ENCODE measurements at places on chromosomes 6 and 20.

- DNase-seq: no peak
Measured at GRCh38 chr6:110296241-110297025, 61.7 kb downstream of the METTL24 start.

DNA sequence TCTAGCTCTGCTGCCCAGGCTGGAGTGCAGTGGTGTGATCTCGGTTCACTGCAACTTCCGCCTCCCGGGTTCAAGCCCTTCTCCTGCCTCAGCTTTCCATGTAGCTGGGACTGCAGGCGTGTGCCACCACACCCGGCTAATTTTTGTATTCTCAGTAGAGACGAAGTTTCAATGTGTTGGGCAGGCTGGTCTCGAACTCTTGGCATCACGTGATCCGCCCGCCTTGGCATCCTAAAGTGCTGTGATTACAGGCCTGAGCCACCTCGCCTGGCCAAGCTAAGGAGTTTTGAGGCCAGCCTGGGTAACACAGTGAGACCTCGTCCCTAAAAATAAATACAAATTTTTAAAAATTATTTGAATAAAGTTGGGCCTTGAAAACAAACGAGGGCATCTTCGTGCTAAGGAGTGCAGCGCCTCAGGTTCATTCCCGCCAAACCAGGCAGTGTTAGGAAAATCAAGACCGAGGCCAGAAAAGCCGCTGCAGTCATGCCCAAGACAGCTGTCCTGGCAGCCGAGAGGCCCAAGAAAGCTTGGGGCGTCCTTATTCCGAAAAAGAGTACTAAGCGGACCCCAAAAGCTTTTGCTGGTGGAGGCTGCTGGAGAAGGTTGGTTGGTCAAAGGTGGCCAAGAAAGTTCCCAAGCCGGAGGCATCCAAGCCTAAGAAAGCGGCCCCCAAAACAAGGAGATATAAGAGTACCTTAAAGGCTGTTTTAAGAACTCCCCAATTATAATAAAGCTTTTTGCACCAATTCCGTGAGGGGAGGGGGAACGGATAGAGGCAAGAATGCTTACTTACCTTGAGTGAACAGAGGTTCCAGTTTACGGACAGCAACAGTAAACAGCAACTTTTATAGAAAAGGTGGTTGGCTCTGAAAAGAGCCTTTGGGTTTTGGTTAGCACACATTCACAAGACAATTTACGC lies 109.0 kb downstream of the HFE start:
- DNase-seq: no peak

- DNase-seq: no peak
Measured at GRCh38 chr6:11947575-11947974, 64.5 kb upstream of the HIVEP1 start.

- DNase-seq: no peak
Measured at GRCh38 chr20:32488066-32488838, 96.9 kb downstream of the NOL4L start.

DNA sequence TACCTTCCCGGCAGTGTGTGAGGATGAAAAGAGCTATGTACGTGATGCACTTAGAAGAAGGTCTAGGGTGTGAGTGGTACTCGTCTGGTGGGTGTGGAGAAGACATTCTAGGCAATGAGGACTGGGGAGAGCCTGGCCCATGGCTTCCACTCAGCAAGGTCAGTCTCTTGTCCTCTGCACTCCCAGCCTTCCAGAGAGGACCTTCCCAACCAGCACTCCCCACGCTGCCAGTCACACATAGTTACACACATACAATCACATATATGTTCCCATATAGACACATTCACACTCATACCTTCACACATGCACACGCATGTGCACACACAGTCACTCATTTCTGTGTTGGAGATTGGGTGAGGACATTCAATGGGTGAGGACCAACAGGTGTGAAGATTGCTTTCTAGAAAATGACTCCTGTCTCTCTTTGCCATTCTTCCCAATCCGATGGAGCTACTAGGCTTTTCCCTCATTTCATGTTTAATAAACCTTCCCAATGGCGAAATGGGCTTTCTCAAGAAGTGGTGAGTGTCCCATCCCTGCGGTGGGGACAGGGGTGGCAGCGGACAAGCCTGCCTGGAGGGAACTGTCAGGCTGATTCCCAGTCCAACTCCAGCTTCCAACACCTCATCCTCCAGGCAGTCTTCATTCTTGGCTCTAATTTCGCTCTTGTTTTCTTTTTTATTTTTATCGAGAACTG lies 30.4 kb downstream of the SRSF3 start:
- no peak for DNase-seq

GRCh38 chr20:48339190-48339985 lies 488.4 kb downstream of the PREX1 start:
- no peak for DNase-seq

DNA sequence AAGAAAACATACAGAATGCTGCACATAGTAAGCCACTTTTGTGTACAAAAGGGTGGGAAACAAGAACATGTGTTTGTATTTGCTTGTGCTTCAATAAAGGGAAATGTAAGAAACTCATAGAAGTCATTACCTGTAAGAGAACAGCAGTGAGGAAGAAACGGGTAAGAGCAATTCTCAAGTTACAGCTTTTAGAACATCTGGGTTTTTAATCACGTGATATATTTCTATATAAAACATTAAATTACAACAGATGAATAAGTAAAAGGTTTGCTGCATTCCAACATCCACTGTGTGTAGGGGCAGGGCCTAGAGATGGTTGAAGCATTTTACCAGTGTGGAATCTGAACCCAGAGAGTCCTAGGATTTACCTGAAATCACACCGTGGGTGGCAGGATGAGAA lies 36.6 kb upstream of the FAM50B start:
- DNase-seq: no peak

GRCh38 chr20:33871362-33871761 lies 60.2 kb downstream of the CHMP4B start:
- DNase-seq: no peak

- peak; percentile 34 for DNase-seq
Measured at GRCh38 chr6:157635388-157636244, 187.4 kb upstream of the SNX9 start.

DNA sequence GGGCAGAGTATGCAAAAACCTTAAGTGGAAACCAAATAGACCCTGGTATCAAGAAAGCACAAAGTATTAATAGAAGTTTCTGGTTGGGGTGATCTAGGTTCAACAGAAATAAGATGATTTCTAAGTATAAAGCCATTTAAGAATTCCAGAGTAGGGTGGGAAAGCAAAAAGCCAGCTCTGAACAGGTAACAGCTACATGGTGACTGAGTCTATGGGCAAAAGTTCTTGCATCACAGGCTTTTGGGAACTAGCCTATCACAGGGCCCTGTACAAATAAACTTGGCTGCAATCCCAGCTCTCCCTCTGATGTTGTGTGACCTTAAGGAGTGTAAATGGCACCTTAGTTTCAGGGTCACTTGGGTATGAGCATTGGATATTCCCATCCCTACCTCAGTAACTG lies 5.5 kb downstream of the TCF19 start:
- DNase-seq: no peak

GRCh38 chr6:156098839-156099238 lies 643.2 kb upstream of the NOX3 start:
- no peak for DNase-seq

GRCh38 chr6:33424855-33425667 lies 5.2 kb downstream of the SYNGAP1 start:
- no peak for DNase-seq

GRCh38 chr20:917416-917815 lies 1.3 kb upstream of the ANGPT4 start:
- DNase-seq: no peak

DNA sequence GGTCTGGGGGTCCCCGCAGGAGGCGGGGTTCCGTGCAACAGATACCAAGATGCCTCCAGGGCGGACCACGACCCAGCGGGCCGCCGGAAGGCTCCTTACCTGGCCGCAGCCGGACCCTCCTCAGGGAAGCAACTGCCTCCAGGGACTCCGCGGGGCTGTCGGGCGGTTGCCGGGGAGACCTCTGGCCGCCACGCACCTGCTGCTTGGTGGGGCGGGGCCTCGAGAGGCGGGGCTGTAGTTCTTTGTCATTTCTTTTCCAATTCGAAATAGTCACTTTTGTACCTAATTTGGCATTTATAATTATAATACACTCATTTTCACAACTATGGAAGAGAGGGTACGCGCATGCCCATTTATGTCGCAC lies 647 bp downstream of the AK9 start:
- DNase-seq: peak; percentile 69

DNA sequence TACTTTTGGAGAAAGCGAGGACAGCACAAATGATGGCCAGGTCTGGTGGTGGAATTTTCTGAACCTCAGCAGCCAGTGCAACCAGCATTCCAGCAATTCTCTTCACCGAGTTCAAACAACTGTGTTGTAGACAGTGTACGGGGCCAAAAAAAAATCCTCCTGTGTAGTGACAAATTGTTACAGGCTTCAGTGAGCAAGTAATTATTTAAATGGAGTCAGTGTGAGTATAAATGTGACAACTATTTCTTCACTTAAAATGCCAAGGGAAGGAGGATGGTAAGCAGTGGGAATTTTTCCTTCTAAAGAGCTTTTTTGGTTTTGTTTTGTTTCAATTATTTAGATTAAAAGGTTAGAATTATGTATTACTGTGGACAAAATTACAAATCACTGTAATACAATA lies 154.1 kb downstream of the TMEM242 start:
- DNase-seq: no peak

DNA sequence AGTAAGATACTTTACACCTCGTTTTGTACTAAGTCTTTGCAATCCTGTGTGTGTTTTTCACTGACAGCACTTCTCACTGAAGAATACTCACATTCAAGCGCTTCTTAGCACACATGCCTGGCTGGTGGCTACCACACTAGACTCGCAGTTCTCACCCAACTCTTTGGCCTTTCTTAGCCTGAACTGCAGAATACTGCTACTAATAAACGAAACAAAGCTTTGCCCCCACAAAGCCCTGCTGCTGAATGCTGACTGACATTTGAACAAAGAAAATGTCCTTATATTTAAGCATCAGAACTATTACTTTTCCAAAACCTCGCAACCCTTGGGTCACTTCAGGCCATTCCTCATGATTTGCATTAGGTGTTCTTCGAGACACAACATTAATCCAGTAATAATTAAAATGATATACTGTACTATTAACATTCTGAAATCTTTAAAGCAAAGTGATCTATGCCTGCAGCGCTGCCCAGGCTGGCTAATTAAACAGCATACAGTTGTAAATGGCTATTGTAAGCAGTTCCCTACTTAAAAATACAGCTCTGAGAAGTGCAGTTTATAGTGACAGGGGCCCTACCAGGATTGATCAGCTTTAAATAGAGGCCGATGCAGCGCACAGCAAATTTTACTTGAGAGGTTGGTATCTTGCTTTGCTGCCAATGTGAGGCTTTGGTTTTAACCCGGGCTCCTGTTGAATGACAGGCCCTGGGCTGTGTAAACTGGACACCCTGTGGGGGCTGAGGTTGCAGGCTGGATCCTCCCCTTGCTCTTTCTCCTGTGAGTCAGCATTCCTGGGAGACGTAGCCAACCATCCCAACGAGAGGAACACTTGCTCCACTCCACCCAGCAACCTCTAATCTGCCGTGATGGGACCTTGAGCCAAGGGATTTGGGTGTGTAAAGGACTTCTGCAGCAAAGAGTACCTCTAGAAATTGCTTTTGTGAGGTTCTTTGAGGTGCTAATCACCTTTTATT lies 899.0 kb downstream of the TFAP2A start:
- peak; percentile 7 for DNase-seq

- DNase-seq: peak; percentile 0
Measured at GRCh38 chr20:63124092-63124781, 91.7 kb downstream of the YTHDF1 start.

- no peak for DNase-seq
Measured at GRCh38 chr6:106069478-106069877, 16.7 kb upstream of the PRDM1 start.

DNA sequence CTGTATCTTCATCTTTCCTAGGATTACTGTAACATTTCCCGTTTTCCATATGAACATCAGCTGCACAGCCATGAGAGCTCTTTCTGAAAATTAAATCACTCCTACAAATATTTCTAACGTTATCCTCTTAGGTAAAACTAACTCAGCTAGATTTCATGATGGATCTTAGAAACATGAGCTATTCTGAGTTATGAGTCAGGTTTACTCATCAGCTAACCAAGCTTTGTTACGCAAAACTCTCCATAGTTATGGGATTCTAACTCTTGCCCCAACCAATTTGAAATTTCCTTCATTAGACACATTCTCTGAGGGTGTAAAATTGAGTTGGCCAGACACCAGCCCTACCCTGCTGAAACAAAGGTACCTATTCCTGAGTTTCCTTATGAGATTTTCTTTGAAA lies 14.0 kb downstream of the DEFB110 start:
- DNase-seq: no peak

DNA sequence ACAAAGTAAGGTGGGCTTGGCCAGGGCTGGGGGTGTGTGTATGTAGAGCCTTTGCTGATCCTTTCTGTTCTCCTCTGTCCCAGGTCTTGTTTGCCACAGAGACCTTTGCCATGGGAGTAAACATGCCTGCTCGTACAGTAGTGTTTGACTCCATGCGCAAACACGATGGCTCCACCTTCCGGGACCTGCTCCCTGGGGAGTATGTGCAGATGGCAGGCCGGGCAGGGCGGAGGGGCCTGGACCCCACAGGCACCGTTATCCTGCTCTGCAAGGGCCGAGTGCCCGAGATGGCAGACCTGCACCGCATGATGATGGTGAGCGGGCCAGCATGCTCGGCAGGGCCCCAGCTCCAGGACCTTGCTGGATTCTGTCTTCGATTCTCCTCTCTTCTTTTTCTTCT lies 6.2 kb downstream of the DXO start:
- no peak for DNase-seq

GRCh38 chr6:16684195-16684689 lies 77.0 kb downstream of the ATXN1 start:
- no peak for DNase-seq

GRCh38 chr6:63576985-63577712 lies 4.9 kb downstream of the LOC128125822 start:
- DNase-seq: no peak

GRCh38 chr6:44162876-44163625 lies 4.4 kb downstream of the CAPN11 start:
- DNase-seq: no peak

DNA sequence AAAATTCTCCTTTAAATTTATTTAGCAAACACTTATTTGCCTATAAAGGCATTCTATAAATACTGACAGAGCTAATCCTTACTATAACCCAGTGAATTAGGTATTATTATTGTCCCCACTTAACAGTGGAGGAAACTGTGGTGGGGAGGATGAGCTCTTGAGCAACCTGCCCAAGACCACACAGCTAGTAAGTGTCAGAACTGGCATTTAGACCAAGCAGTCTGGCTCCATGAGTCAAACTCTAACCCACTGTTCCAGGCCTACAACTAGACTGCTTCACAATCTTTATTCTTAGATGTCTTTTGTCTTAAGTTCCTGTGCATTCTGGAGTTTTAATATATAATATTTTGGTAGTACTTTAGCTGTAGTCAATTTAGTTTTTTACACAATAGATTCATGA lies 530.8 kb downstream of the BCKDHB start:
- DNase-seq: no peak

All from nephron progenitor cell (in vitro differentiated cells).